ENCODE measurements at places on chromosomes 16 and 17.
A peak's percentile ranks its signal among the peaks of the same experiment; 100 is the strongest.

GRCh38 chr16:48126801-48127644 is 28.8 kb downstream of the ABCC12 start:
- no peak for DNase-seq

DNA sequence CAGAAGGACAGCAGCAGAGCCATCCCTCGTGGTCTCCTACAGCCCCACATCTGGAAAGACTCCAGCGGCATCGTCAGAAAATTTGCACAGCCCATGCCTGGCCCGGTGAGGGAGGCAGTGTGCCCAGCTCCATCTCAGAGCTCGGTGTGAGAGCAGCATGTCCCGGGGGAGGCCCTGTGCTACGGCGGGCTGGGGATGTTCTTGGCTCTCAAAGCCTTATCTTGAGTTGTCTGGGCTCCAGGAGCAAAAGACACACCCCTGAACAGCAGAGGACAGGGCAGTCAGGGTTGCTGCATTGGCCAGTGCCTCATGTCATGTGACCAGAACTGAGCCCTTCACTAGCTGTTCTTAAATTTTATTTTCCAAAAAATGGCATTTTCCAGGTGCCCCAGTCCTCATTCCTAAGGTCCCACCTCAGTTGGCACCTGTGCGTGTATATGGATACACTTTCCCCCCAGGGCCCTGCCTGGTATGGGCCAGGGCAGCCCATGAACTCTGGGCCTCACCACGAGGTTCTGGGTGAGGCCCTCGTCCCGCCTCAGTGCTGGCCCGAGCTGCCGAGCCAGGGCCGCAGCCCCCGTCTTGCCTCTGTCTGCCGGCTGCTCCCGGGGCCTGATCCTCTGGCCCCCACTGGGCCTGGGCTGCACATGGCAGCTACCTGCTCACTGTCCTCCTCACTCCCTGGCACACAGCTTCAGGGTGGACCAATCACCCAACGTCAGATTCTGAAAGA is 3.0 kb downstream of the NUDT16L1 start:
- no peak for DNase-seq

DNA sequence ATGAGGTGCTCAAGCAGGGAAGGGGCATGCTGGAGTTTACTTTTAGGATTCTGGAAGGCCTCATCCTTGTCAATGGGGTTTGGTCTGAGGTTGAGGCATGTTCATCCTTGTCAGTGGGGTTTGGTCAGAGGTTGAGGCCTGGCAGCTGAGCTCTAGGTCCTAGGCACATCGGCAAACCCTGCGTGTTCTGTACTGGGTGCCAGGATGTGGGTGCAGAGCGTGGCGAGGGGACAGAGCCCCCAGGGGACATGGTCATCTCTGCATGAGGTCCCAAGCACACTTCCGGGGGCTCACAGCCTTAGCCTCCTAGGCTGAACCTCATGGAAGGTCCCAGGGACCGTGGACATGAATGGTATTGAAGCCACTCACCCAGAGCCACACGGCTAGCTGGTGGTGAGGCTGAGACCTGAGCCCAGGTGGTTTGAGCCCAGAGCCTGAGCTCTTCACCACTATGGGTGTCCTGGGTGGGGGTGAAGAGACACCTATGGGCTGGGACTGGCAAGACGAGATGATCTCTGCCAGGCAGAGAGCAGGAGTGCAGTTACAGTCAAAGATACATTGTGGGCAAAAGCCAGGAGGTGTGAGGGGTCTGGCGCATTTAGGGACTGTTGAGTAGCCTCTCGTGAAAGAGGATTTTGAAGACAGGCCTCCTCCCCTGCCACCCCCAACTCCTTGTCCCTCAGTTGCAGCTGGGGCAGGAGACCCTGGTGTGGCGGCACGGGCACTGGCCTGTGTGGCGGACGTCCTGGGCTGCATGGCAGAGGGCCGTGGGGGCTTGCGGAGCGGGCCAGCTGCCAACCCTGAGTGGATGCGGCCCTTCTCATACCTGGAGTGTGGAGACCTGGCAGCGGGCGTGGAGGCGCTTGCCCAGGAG is 19.3 kb downstream of the FCSK start:
- no peak for DNase-seq

- no peak for DNase-seq
These were observed 46.1 kb upstream of the KCNJ2 start for GRCh38 chr17:70123193-70123592.

DNA sequence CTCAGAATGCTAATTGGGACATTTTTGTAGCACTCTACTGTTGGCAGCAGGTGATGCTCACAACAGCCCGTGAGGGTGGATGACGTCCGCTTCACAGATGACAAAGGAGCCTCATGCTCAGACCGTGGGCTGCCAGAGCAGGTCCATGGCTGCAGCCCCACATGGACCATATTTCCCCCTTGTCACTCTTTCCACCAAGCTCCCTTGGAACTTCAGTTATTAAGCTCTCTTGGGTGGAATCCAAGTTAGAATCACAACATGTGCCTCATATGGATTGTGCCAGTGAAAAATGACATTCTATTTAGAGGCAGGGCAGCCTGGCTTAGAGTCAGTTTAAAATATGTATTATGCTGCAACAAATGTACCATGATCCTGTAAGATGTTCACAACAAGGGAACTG is 33.2 kb upstream of the STH start:
- no peak for DNase-seq

DNA sequence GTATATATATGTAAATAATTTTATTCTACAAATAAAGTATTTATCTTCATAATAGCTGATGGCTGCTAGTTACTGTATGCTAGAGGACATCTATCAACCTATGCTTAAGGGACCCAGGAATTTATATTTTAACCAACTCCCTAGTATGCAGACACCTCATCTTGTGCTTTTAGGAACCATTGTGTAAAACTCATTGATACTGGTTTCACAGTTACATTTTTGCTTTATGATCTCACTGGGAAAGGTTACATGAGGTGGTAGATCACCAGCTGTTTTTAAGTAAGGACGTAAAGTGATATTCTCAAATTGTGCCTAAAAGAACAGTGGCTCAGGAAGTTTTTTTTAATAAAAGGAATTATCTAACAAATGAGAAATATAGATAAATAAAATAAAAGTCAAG is 56.4 kb downstream of the VMP1 start:
- DNase-seq: no peak

- DNase-seq: no peak
These were observed 344.6 kb downstream of the SOX9 start for GRCh38 chr17:72465191-72466024.

DNA sequence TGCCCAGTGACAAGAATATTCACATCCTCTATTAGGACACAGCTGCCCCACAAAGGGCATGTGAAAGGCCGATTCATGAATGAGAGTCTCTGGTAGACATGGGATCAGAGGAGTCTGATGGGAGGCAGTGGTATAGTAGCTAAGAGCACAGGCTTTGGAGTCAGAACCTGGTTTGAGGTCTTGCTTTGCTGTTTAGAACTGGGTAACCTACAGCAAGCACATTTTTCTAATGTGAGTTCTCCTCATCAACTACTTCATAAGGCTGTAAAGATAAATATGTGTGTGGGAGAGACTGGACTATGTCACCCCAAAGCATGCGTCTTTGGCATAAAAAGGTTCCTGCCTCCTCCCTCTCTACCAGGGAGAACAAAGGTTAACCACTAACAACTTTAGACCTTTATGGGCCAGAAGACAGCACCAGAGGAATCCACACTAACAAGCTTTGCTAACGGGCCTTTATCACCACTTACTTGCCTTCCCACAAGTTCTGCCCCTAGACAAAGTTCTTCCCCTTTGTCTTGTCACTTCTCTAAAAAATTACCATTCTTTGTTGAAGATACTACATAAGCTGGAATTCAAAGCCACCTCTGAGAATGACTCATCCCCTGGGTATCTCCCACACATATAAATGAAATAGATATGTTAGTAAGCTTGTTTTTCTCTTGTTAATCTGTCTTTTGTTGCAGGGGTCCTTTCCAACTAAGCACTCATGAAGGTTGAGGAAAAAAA is 21.1 kb downstream of the CDR2 start:
- peak; percentile 91 for DNase-seq
